Germinal center (tissue), 1 donor: ENCODE measurements at places on chromosomes 4 and X.

DNA sequence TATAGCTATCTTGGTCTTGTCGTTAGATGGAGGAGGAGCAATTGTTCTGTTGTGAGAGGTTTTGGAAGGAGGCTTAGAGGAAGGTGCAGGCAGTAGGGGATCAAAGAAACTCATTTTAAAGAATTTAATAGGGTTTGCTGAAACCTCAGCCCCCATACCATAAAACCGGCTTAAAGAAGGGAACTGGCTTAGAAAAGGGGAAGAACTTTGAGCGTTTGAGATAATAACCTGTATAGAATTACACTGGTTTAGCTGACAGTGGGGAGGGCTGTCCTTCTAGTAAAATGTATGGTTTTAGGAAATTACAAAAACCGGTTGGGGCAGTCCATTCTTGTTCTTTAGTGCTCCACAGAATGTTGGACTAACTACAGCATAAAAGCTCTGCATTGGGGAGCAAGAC is 128.1 kb downstream of the KDM6A start:
- DNase-seq, result no peak

DNA sequence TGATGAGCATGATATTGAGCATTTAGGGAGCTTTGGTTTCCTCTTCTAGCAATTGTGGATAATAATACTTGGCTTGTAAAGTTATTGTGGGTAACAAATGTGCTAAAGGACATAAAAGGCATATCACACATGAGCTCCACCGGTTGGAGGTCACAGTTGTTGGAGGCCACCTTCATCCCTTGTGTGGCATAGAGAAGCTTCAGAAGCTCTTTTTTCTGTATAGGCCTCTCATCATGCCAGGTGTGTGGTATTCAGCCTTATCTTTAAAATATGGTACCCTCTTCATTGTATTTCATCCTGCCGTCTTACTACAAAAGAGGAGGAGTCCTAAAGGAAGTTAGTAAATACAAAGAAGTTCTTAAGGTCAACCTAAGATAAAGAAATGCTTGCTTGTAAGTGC is 66.4 kb downstream of the HMGB2 start:
- DNase-seq, result no peak

DNA sequence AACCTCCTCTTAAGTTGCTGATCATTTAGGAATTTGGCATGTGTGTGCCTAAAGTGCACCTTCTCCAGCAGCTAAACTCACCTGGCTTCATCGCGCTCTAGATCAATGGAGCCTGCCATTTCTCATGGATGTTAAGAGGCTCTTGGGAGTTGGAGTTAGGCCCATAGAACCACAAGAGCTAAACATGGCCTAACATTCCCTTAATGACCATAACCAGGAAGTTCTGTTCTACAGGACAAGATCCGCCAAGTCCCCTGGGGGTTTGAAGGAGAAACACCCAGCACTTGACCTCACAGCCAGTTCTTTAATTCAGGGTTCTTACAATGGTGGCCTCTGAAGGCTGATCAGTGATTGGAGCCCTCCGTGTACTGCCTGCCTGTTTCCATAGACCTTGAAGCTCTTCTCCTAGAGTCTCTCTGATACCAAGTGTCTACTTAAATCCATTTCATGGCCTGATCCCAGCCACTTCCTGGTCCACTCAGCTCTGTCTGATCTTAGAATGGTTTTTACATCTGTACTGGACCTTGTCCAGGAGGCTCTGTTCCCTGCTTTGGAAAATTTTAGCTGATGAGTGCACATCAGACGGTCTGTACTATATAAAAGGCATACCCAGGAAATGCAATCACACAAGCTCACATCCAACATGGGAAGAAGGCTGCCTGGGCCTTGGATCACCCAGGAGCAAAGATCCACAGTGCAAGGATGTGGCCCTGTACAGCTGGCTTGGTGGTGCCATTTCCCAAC is 45.1 kb downstream of the RPS3A start:
- DNase-seq, result no peak

DNA sequence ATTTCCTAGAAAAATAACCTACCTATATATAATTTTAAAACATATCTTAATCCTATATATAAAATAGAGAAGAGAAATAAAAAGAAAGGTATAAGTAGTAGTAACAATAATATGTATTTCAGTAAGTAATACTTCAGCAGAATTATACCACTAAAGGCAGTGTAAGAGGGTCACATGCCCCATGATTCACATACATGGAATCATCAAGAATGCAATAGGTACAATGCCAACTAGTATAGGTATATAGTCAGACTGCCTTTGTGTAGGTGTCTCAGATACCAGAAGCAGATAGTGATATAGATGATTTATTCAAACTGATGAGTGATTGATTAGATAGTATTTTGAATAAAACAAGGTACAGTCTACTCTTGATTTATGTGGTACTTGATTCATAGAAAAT is 9.4 kb downstream of the AIMP1 start:
- DNase-seq, result no peak

GRCh38 chr4:115780268-115780667 is 666.8 kb upstream of the NDST4 start:
- no peak for DNase-seq

DNA sequence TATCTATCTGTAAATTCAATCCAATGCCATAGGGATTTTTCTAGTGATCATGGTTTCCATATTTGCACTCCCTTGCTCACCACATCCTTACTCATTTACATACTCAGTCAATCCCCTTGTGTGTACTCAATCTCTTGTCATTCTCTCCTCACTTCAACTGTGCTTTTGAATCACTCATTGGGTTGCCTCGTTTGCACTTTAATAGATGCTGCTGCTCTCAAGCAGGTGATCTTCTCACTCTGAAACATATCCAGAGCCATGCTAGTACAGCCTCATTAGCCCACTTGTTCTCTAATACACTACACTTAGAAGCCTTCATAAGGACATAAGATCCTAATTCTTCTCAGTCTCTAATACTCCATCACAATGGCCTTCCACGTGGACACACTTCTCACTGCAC is 507.9 kb downstream of the TECRL start:
- DNase-seq, result no peak
